ENCODE measurements at places on chromosomes 11 and 22.
A peak's percentile ranks its signal among the peaks of the same experiment; 100 is the strongest.

- no peak for DNase-seq
These were observed 39.8 kb downstream of the IL18BP start for GRCh38 chr11:72038491-72038890.

GRCh38 chr11:46392421-46393230 is 1.1 kb upstream of the CHRM4 start:
- DNase-seq: peak; percentile 60

- no peak for DNase-seq
These were observed 102.8 kb downstream of the MPPED1 start for GRCh38 chr22:43514476-43515157.

DNA sequence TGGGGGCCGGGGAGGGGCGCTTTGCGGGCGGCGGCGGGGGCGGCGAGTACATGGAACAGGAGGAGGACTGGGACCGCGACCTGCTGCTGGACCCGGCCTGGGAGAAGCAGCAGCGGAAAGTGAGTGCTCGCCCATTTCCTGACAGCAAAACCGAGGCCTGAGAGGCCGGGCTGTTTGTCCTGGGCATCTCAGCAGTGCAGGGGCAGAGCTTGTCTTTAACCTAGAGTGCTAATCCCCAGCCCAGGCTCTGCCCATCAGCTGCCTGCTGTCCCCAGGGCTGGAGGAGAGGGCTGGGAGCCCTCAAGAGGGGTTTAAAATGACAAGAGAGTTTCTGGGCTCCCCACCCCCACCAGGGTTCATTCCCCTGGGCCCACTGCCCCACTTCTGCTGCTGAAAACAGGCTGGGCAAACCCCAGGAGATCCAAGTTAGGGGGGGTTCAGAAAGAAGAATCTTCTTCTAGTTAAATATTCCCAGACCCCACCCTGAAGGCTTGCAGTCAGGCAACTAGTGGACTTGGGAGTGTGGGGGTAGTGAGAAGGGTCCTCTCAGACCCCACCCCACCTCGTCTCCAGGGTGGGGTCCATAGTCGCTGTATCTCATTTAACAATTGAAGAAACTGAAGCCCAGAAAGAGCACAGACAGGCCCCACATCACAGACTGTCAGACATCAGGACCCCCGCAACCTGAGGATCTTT is 411 bp downstream of the ACTN3 start:
- no peak for DNase-seq

DNA sequence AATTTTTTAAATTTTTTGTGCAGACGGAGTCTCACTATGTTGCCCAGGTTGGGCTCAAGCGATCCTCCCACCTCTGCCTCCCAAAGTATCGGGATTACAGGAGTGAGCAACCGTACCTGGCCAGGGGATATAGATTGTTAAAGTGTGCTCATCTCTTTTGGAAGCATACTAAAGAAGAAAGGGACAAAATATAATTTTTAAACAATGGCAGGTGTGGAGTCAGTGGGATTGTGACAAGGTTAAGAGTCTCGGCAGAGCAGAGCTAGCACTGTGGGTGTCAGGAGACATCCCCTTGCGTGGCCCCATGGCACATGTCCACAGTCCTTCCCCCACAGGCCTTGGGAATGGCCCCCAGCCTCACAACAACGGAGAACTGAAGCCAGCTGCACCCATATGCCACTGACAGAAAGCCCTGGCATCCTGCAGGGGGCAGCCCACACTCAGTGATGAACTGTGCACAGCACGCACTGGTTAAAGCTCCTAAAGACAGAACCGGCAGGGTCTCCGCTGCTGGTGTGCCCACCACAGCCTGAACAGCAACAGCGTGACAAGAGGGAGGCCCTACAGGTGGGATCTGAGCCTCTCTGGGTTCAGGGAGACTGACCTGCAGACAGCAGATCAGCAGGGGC is 29.9 kb downstream of the SERPIND1 start:
- peak; percentile 1 for DNase-seq

GRCh38 chr11:15920856-15921629 is 435.3 kb downstream of the SOX6 start:
- DNase-seq: no peak

GRCh38 chr11:81495699-81496292 is 1237.9 kb downstream of the FAM181B start:
- DNase-seq: no peak

- DNase-seq: no peak
These were observed 12.1 kb downstream of the SERGEF start for GRCh38 chr11:18000760-18001159.

DNA sequence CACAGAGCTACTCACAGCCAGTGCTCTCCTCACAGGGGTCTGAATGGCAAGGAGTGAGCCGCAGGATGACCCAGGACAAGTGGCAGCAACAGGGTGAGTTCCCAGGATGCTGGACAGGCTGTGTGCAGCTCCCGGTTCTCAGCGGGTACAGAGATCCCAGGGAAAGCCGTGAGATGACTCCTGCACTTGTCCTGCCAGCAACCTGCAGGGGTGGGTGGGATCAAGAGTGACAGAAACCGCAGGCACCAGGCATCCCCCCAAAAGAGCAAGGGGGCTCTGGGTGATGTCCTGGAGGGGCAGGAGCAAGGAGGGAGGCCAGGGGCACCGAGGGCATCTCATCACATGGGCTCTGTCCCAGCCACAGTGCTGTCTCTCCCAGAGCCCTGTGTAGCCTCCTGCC is 15.9 kb upstream of the PRODH start:
- DNase-seq: no peak

DNA sequence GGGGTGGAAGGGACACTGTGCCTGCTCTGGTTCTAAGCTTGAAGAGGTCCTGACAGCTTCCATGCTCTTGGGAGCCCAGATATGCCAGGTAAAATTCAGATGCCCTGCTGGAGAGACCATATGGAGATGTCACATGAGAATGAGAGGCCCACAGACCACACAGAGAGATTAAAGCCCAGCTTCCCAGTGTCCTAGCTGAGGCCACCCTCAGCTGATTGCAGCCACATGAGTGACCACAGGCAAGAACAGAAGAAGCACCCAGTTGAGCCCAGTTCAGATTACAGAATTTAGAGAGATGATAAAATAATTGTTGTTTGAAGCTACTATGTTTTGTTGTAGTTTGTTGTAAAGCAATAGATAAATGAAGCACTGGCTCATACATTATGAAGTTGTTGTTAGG is 14.4 kb upstream of the PVALB start:
- DNase-seq: no peak

- DNase-seq: no peak
These were observed 55.5 kb upstream of the GRAMD1B start for GRCh38 chr11:123374622-123374968.

Data from T follicular helper cell (primary cell).